Activated naive CD4-positive, alpha-beta T cell (primary cell): ENCODE measurements at places on chromosomes 12 and 14.

DNA sequence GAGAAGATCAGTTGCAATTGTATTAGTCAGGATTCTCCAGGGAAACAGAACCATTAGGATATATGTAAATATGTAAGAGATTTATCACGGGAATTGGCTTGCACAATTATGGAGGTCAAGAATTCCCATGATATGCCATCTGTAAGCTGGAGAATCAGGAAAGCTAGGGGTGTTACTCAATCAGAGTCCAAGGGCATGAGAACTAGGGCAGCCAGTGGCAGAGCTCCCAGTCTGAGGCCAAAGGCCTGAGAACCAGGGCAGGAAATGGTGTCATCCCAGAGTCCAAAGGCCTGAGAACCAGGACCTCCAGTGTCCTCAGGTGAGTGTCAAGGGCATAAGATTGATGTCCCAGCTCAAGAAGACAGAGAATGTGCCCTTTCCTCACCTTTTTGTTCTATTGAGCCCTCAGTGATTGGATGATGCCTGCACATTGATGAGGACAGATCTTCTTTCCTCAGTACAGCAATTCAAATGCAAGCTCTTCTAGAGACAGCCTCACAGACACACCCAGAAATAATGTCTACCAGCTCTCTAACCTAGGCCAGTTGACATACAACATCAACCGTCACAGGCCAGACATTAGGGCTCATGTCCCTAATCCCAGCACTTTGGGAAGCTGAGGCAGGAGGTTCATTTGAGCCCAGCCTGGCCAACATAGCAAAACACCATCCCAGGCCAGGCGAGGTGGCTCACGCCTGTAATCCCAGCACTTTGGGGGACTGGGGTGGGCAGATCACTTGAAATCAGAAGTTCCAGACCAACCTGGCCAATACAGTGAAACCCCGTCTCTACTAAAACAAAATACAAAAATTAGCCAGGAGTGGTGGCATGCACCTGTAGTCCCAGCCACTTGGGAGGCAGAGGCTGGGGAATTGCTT, 34.9 kb upstream of the ZNF740 start:
- DNase-seq: no peak

DNA sequence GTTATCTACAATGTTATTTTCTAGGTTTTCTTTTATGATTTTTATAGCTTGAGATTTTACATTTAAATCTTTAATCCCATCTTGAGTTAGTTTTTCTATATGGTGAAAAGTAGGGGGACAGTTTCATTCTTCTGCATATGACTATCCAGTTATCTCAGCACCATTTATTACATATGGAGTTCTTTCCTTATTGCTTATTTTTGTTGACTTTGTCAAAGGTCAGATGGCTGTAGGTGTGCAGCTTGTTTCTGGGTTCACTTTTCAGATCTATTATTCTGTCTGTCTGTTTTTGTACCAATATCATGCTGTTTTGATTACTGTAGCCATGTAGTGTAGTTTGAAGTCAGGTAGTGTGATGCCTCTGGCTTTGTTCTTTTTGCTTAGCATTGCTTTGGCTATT, 477.3 kb downstream of the TMEM117 start:
- DNase-seq: no peak

- no peak for DNase-seq
Observed at GRCh38 chr12:21823581-21823980, 49.1 kb upstream of the KCNJ8 start.

DNA sequence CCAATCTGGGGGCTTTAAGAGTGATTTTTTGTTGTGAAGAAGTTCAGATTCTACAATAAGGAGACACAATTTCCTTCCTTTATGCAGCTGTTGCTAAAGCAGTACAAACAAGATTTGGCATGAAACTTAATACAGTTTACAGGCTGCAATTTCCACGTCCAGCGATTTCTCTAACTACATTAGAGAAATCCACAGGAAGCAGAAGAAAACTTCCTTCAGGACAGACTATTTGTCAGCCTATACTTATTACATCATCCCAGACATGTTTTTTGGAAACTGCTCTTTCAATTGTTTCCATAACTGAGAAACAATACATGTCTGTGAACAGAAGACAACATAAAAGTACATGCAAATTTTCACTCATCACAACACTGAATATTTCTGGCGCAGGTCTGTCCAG, 204.3 kb downstream of the TTC7B start:
- DNase-seq: no peak

DNA sequence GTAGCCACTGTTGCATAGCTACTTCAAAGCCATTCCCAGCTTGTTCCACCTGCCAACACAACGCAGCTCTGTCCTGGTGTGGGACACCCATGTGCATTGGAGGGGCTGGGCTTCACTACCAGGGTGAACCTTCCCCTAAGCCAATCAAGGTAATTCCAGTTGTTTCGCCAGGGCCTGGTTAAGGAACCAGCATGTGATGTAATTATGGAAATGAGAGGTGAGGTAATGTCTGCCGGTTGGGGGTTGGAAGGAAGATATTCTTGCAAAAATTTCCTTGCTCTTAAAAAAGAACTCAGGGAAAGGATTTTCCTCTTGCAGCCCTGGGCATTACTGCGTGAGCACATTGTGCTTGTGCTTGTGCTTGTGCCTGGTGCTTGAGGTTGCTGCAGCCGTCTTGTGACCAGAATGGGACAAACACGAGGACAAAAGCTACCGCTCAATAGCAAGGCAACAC, 14.9 kb downstream of the TUBA1C start:
- no peak for DNase-seq

- no peak for DNase-seq
Observed at GRCh38 chr12:97752129-97752528, 289.5 kb downstream of the RMST start.
